ENCODE measurements at places on chromosomes 2 and 18.

DNA sequence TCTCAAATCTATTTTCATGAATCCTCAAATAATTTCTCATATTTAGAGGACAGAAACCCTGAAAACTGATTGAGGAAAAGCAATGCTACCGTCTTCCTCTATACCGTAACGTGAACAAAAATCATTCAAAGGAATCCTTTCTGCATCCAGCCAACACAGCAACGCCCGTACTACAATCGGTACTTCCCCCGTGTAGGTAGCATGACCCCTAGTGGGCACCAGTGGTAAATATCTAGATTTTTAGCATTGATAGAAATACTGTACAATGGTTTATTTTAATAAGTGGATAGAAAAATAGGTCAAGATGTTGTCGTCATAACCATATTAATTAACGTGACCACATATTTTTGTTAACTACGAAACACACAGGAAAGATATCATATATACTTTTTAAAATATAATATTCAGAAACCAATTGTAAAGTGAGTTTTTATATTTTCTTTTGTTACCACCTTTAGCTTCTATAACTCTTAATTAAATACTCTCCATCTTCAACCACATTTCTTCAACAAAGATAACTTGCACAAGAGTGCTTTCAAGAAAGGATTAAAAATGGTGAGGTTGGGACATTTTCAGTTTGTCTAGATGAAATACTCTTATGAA is 194.1 kb downstream of the SS18 start:
- DNase-seq, result peak; percentile 49

DNA sequence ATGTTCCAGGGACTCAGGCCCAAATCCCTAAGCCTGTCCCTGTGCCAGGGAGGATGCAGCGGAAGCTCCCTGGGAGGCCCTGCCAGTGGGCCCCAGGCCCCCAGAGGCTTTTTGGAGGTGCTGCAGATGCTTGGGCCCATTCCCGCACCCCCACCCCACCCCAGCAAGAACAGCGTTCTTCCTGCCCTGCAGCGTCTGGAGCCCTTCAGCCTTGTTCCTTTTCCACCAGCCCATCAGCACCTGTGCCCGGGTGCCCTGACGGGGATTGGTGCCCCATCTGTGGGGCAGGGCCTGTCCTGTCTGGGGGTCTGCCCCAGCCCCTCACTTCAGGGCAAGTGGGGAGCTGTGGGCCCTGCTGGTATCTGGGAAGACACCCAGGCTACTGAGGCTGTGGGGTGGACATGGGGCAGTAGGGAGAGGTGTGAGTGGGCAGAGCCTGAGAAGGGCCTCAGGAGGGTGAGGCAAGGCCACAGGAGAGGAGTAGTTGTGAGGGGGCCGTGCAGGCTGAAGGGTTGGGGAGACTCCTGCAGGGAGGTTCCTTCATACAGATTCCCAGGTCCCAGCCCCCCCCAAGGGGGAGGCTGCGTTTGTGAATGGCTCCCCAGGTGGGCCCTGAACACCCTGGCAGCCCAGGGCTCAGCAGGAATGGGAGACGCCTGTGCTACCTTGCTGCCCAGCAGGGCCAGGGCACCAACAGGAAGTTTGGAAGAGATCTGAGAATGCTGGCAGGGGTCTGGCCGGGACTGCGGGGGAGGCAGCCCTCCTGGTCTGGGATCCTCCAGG is 2.4 kb downstream of the RNPEPL1 start:
- DNase-seq, result no peak

DNA sequence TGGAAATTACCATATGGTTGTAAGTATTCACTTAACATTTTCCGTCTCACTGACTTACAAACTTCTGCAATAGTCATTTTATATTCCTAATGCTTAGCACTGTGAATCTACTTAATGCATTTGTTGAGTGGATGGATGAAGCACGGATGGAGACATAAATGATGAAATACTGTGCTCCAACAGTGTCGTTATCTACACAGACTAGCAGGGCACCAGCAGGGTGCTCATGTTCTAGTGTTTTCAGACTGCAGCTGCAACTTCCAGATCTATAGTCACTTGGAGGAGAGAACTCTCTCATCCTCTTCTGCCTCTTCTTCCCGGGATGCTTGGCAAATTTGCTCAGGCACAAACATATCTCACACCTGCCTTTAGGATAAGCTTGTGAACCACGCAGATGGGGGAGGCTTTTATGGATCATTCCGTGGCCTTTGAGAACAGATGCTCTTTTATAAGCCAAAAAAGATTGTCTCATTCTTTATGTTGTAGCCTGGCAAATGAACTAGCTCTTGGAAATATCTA is 797.7 kb downstream of the MBD2 start:
- no peak for DNase-seq

- no peak for DNase-seq
Observed at GRCh38 chr2:128662051-128662471, 343.4 kb upstream of the HS6ST1 start.

- DNase-seq, result no peak
Observed at GRCh38 chr2:16639431-16639830, 26.2 kb downstream of the CYRIA start.

- DNase-seq, result no peak
Observed at GRCh38 chr18:23313379-23313778, 139.7 kb upstream of the RIOK3 start.

Data from inflammatory macrophage treated with lipopolysaccharide for 1 hour (primary cell).